ENCODE measurements at places on chromosomes 7 and 10. TPM values are rescaled to one million over a fixed set of nuclear protein-coding genes. Genes with fewer than 3 reads are reported as not detected.
A peak's percentile ranks its signal among the peaks of the same experiment; 100 is the strongest.

The IPMK gene
- total RNA-seq = 6.7 TPM

The PPIF gene
- 74.2 TPM for total RNA-seq

The PAOX gene
- total RNA-seq = 9.7 TPM

The CPED1 gene
- 4.3 TPM for total RNA-seq

- no peak overlapping the region for H3K27ac ChIP-seq
- DNase-seq = no peak
- H3K36me3 ChIP-seq = no peaks in the 10 kb centered on the region
- no peaks in the 10 kb centered on the region for H3K4me1 ChIP-seq
These were observed 423.2 kb upstream of the PCDH15 start for GRCh38 chr10:55224007-55224781.

DNA sequence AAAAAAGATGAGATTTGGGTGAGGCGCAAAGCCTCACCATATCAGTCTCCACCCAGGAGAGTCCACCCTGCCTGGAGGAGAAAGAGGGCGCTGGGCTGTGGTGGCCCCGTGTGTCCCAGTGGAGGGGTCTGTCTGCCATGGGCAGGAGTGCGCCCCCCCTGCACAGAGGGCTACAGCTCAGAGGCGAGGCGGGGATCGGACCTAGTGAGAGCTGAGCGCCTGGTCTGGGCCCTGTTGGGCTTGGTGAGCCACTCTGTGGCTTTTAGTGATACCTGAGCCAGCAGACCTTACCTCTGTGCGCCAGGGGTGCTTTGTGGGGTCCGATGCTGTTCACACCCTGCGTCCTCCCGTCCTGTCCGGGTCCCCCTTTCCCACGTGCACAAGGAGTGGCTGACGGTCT, 25.9 kb upstream of the GNA12 start:
- peaks cover 13% of the 10 kb centered on the region for H3K4me1 ChIP-seq
- no peaks in the 10 kb centered on the region for H3K36me3 ChIP-seq
- H3K4me3 ChIP-seq = no peak overlapping the region
- H3K27me3 ChIP-seq = no peaks in the 10 kb centered on the region

- DNase-seq = no peak
- peaks cover 10% of the 10 kb centered on the region for H3K4me1 ChIP-seq
- peaks cover 3% of the 10 kb centered on the region for H3K36me3 ChIP-seq
- no peaks in the 10 kb centered on the region for H3K27me3 ChIP-seq
These were observed 18.3 kb downstream of the INPP5A start for GRCh38 chr10:132555648-132556575.

DNA sequence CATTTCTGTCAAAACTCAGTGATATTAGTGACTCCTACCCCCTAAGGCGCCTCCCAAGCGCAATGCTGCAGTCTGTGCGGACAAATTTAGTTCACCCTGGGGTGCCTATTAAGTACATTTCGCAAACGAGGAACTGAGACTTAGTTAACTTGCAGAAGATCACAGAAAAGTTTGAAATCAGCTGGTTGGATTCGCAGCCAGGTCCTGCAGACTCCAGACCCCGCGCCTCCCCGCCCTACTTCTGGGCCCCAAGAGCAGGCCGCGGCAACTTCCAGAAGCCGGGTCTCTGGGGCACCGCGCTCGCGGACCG, 588 bp downstream of the CYREN start:
- H3K27ac ChIP-seq = peak overlapping the region; percentile 2
- peaks cover 20% of the 10 kb centered on the region for H3K36me3 ChIP-seq
- no peaks in the 10 kb centered on the region for H3K27me3 ChIP-seq
- H3K4me1 ChIP-seq = peaks cover 38% of the 10 kb centered on the region

GRCh38 chr10:102016416-102016815, 39.6 kb downstream of the ARMH3 start:
- H3K27me3 ChIP-seq = no peaks in the 10 kb centered on the region
- no peak overlapping the region for H3K4me3 ChIP-seq
- DNase-seq = no peak
- no peaks in the 10 kb centered on the region for H3K4me1 ChIP-seq
- H3K27ac ChIP-seq = no peak overlapping the region

- H3K36me3 ChIP-seq = no peaks in the 10 kb centered on the region
- peaks cover 9% of the 10 kb centered on the region for H3K27me3 ChIP-seq
- peak overlapping the region; percentile 66 for H3K4me3 ChIP-seq
- DNase-seq = peak; percentile 63
- H3K27ac ChIP-seq = peak overlapping the region; percentile 1
- H3K4me1 ChIP-seq = peaks cover 14% of the 10 kb centered on the region
These were observed 6.0 kb downstream of the MBLAC1 start for GRCh38 chr7:100132697-100133151.

GRCh38 chr7:81064426-81064825, 145.6 kb upstream of the SEMA3C start:
- H3K4me3 ChIP-seq = peak overlapping the region; percentile 10
- H3K27me3 ChIP-seq = no peaks in the 10 kb centered on the region
- peak; percentile 4 for DNase-seq
- H3K36me3 ChIP-seq = no peaks in the 10 kb centered on the region
- H3K4me1 ChIP-seq = peaks cover 33% of the 10 kb centered on the region
- peak overlapping the region; percentile 95 for H3K27ac ChIP-seq

GRCh38 chr7:115116773-115117715, 195.2 kb downstream of the MDFIC start:
- no peak for DNase-seq
- H3K27me3 ChIP-seq = no peaks in the 10 kb centered on the region
- H3K27ac ChIP-seq = no peak overlapping the region
- no peaks in the 10 kb centered on the region for H3K4me1 ChIP-seq
- no peak overlapping the region for H3K4me3 ChIP-seq

GRCh38 chr10:61470740-61471139, 17.6 kb upstream of the TMEM26 start:
- H3K27me3 ChIP-seq = no peaks in the 10 kb centered on the region
- H3K4me3 ChIP-seq = no peak overlapping the region
- no peaks in the 10 kb centered on the region for H3K36me3 ChIP-seq
- DNase-seq = no peak
- H3K27ac ChIP-seq = no peak overlapping the region
- peaks cover 4% of the 10 kb centered on the region for H3K4me1 ChIP-seq

GRCh38 chr7:19537942-19538401, 170.9 kb downstream of the POLR1F start:
- no peaks in the 10 kb centered on the region for H3K36me3 ChIP-seq
- H3K27me3 ChIP-seq = no peaks in the 10 kb centered on the region
- peak overlapping the region; percentile 10 for H3K4me3 ChIP-seq
- peaks cover 17% of the 10 kb centered on the region for H3K4me1 ChIP-seq
- peak overlapping the region; percentile 92 for H3K27ac ChIP-seq

DNA sequence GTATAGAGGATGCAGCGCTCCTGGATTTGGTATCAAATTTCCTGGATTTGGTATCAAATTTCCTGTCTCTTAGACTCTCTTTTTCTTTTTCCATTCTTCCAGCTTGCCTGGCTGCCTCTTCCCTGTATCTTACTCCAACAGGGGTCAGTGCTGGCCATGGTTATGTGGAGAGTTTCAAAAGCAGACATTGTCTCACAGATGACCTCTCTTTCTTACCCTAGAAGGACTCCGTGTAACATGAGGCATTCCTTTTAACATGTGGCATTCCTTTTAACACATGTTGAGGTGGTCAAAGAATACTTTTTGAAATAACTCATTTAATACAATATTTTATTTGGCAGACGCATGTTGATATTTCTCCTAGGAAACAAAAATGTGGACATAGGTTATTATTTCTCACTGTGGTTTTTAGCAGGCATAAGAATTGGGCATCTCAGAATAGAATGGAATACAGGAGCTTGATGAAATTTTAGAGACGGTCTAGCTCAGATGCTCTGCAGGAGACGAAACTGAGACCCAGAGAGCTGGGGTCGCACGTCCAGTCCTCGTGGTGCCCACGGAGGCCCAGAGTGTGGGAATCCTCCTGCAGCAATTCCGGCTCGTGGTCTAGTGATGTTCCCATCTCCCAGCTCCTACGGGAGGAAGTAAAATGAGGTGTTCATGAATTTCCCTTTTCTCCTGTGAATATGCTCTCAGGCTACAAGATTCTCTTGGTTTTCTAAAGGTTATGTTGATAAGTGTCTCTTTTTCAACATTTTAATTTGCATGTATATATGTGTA, 59.6 kb upstream of the PITRM1 start:
- no peaks in the 10 kb centered on the region for H3K36me3 ChIP-seq
- H3K27me3 ChIP-seq = no peaks in the 10 kb centered on the region
- H3K4me3 ChIP-seq = no peak overlapping the region

GRCh38 chr10:69472544-69472943, 21.3 kb downstream of the TSPAN15 start:
- no peak for DNase-seq
- no peaks in the 10 kb centered on the region for H3K36me3 ChIP-seq
- no peak overlapping the region for H3K4me3 ChIP-seq
- H3K4me1 ChIP-seq = peaks cover 17% of the 10 kb centered on the region
- H3K27me3 ChIP-seq = no peaks in the 10 kb centered on the region

DNA sequence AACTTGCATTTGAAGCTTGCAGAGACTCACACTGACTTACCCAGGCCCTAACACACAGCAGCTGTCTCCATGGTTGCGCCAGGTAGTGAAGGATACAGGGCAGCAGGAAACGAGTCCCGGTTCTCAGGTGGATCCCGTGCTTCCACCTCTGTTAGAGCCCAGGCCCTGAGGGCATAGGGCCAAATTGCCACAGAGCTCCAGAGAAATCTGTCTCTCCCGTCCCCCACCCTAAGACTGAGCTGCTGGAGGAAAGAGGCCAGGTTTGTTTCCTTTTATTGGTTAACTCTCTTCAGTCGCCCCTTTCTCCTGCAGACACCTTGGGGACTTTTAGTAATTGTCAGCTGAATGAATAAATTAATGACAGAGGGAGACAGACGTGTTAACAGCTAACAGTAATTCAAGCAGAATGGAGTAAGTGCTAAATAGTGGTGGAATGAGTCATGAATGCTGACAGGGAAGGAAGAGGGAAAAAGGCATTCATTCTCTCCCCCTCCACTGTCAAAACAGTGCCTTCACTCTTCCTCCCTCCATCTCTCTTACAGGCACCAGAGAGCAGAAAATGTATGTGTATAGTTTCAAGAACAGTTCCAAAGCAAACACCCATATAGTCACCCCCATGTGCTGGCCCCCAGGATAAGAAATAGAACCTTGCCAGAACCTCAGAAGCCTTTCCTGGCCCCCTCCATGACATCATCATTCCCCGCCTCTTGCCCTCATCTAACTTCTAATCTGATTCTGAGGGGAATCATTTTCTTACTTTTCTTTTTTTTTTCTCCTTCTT, 16.8 kb upstream of the DLG5 start:
- no peak overlapping the region for H3K4me3 ChIP-seq
- DNase-seq = no peak
- H3K27me3 ChIP-seq = no peaks in the 10 kb centered on the region
- H3K36me3 ChIP-seq = no peaks in the 10 kb centered on the region

- peaks cover 6% of the 10 kb centered on the region for H3K36me3 ChIP-seq
- no peaks in the 10 kb centered on the region for H3K27me3 ChIP-seq
- no peak for DNase-seq
- peaks cover 4% of the 10 kb centered on the region for H3K4me1 ChIP-seq
These were observed 85.2 kb upstream of the SEMA3C start for GRCh38 chr7:81004098-81004497.

DNA sequence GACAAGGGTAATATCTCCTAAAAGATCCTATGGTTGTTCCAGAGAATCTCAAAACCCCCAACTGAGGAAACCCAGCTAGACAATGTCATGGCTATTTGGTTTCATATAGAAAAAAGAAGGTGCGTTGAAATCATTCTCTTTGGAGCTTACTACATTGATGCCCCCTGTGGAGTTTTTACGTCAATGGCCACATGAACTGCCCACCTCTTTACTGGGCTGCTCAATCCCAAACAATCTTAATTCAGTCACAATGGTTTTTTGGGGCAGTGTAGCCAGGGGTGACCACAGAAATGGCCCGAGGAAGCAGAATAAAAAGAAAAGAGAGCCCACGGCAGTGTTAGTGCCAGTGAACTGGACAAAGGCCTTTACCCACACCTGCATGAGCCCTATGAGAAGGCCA, 7.8 kb downstream of the RBP4 start:
- DNase-seq = no peak
- H3K27me3 ChIP-seq = peaks cover 6% of the 10 kb centered on the region
- H3K4me1 ChIP-seq = peaks cover 13% of the 10 kb centered on the region

DNA sequence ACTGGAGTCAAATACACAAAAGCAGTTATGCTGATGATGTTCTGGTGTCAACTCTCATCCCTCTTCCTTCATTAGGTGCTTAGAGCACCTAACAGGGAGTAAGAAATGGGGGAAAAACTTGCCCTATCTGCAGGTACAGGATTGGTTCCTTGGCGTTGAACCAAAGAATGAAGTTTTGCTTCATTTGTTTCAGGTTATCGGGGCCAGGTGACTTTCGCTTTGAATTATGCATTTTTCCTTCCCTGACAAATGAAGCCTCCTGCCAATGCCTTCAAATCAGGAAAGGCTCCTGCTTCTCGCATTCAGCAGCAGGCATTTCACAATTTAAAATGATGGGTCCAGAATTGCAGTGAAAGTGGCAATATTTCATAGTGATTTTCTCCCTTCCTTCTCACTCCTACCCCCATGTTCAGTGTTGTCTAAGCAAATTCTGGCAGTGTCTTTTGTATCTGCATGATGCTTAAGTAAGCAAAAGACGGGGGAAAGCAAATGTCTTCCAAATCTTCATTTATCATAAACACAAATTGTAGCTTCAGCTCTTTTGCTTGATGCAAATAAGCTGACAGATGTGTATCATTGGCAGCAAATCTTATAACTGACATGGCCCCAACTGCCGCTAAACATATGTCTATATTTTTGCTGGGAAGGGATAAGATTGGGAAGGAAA, 29.4 kb downstream of the DNAJB9 start:
- no peaks in the 10 kb centered on the region for H3K36me3 ChIP-seq
- no peaks in the 10 kb centered on the region for H3K27me3 ChIP-seq
- DNase-seq = no peak
- no peak overlapping the region for H3K27ac ChIP-seq

GRCh38 chr7:129341816-129342806, 92.1 kb upstream of the STRIP2 start:
- H3K27me3 ChIP-seq = no peaks in the 10 kb centered on the region
- no peak overlapping the region for H3K27ac ChIP-seq
- H3K4me3 ChIP-seq = no peak overlapping the region
- no peak for DNase-seq
- H3K36me3 ChIP-seq = no peaks in the 10 kb centered on the region

- H3K4me1 ChIP-seq = peaks cover 12% of the 10 kb centered on the region
- no peak overlapping the region for H3K27ac ChIP-seq
- H3K4me3 ChIP-seq = no peak overlapping the region
- H3K27me3 ChIP-seq = no peaks in the 10 kb centered on the region
These were observed 17.7 kb upstream of the GPR37 start for GRCh38 chr7:124783271-124783670.

GRCh38 chr10:102743078-102743587, 615 bp upstream of the WBP1L start:
- H3K4me3 ChIP-seq = peak overlapping the region; percentile 93
- peaks cover 3% of the 10 kb centered on the region for H3K27me3 ChIP-seq
- H3K36me3 ChIP-seq = no peaks in the 10 kb centered on the region
- peaks cover 35% of the 10 kb centered on the region for H3K4me1 ChIP-seq
- no peak for DNase-seq

DNA sequence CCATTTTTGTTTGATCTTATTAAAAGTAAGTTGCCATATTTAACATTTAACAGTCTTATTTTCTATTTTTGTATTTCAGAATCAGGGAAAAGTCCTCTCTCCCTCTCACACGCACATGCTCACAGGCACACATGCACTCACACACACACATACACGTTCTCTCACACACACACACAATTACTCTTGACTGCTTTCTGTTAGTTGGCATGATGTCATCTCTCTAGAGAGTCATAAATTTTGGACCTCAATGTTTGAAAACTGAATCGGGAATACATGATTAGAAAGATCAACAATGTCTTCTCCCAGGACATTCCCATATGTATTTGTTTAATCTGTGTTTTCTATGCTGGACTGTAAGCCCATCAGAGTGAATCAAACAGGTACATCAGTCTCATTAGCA, 165.7 kb upstream of the AHR start:
- no peak overlapping the region for H3K27ac ChIP-seq
- no peaks in the 10 kb centered on the region for H3K36me3 ChIP-seq
- no peaks in the 10 kb centered on the region for H3K27me3 ChIP-seq
- no peak for DNase-seq

All from neural crest cell (in vitro differentiated cells).